GM04504 (cell line): ENCODE measurements at places on chromosomes 12 and 14.

GRCh38 chr12:84128117-84128991, 784.2 kb downstream of the SLC6A15 start:
- no peak for DNase-seq

- peak; percentile 20 for DNase-seq
Observed at GRCh38 chr12:88111074-88111652, 30.7 kb downstream of the CEP290 start.

DNA sequence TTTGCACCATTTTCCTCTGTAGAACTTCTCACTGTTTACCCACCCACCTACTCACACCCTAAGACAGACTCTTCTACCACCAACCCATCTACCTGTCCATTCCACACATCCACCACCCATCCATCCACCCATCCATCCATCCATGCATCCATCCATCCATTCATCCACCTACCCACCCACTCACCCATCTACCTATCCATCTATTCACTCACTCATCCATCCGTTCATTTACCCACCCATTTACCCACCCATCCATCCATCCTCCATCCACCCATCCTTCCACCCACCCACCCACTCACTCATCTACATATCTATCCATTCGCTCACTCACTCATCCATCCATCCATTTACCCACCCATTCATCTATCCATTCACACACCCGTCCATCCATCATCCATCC, 15.1 kb downstream of the PLBD2 start:
- DNase-seq, result no peak

DNA sequence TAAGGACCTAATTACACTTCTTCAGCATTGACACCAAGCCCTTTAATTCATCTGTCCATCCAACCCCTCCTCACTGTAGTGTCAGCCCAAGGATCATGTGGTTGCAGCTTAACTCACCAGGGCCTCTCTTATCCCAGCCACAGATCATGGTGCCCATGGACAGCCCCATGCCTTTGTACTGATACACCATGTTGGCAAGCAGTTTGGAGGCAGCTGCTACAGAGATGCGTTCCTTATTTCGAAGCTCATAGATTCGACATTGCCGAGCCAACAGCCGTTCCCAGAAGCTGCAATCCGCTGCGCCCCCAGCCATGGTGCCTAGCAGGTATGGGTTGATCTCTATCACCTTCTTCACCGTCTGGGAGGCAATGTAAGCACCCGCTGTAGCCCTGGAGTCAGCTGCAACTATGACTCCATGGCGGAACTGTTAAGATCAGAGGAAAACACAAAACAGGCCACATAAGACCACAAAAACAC, 1.4 kb downstream of the PSMB5 start:
- no peak for DNase-seq

GRCh38 chr12:1593174-1594005, 991 bp downstream of the FBXL14 start:
- DNase-seq, result no peak

GRCh38 chr14:101469382-101470247, 91.7 kb upstream of the DIO3 start:
- DNase-seq, result no peak

DNA sequence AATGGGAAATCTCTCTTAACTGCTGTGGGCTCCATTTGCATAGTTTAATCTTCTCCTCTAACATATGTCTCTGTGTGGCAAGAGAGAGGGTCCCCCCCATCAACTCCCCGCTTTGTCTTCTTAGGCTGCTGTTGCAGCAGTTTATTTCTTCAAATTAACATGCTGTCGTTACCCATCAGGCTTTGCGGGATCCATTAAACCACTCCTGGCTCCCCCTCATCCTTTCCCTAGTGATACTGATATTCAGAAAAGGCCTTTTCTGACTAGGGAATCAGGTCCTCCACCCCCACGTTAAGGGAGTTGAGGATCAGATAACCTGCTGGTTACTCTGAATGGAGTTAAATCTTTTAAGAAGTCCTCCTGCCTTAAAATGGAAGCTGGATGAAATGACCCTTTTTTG, 15.2 kb downstream of the GPR84 start:
- DNase-seq, result no peak

- DNase-seq, result no peak
Observed at GRCh38 chr12:93419388-93420034, 22.2 kb downstream of the UBE2N start.

DNA sequence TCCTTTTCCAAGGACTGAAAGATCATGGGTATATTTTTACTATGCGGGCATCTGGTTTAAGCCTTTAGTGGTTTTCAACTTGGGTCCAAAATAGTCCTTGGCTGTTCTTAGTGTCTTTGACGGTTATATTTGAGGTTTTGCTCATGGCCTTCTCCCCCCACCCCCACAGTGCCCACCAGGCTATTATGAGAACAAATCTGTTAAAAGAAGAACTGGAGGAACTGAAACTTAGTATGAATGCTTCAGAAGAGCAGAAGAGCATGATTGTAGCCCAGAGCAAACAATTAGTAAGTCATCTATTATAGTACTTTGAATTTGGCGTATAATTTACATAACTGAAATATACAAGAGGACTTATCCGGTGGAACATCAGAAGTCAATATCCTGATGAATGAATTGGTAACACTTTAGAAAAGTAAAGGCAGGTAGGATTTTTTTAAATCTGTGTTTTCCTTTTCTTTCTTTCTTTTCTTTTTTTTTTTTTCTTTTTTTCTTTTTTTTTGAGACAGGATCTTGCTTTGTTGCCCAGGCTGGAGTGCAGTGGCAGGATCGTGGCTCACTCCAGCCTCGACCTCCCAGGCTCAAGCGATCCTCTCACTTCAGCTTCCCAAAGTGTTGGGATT, 71.8 kb upstream of the BCAT1 start:
- no peak for DNase-seq

- DNase-seq, result no peak
Observed at GRCh38 chr12:92007787-92008186, 137.9 kb downstream of the BTG1 start.

DNA sequence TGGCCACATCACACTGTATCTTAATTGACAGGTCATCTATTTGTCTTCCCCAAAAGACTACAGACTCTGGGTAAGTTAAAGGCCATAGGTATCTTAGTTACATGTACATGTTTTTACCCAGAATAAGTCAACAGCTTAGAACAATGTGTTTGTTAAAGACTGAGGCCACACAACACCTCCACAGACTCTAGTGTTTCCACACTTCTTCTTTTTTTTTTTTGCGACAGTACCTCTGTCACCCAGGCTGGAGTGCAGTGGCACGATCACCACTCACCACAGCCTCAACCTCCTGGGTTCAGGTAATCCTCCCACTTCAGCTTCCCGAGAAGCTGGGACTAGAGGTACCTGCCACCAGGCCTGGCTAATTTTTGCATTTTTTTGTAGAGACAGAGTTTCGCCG, 1.3 kb downstream of the GPN3 start:
- no peak for DNase-seq

DNA sequence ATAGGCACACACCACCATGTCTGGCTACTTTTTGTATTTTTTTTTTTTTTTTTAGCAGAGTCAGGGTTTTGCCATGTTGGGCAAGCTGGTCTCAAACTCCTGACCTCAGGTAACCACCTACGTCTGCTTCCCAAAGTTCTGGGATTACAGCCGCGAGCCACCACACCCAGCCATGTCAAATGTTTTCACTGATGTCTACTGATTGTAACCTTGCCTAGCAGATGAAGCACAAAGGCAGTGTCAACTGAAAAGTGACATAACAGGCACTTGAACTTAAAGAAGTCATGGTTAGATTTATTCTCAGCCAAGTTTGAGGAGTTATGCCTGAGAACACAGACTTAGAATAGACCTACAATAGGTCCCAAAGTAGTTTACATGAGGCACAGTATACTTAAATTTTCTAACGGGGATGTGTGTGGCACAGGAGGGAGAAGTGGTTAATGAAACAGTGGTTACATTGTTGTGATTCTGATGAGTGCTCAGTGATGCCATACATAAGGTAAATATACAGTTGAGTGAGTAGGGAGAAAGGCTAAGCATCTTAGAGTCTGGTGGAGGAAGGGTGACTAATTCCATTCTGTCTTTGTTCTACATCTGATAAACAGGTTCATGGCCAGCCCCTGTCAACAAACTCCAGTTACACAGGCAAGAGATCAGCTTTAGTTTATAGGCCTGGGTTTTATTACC, 12.6 kb upstream of the RNASE4 start:
- DNase-seq, result no peak

DNA sequence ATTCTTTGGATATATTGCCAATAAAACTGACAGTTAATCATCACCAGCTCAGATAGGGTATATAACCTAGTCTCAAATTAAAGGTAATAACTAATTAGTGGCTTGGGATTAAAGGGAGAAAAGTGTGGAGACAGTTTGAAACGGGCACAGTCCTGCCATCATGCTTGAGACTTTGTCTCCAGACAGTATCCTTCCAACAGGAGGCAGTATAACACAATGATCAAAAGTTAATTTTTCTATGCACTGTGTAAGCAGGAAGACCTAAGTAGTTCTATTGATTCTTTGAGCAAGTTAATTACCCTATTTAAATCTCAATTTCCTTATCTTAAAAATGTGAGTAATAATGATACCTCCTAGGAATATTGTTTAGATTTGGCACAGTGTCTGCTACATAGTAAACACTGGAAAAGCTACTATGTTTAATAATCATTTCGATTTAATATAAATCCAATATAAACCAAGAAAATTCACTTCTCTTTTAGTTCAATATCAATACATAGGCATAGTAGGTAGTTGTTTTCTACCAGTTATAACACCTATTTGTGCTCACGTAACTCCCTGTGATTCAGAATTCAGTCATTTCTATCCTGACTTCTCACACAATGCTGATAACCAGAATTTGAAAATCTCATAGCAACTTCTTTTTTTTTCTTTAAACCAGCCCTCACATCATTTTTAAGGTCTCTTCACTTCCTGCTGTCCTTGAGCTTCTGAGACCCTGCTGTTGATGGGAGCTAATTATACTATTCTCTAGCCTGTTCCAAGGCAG, 53.7 kb downstream of the GALNT4 start:
- no peak for DNase-seq

GRCh38 chr12:80936642-80937390, 918 bp downstream of the LIN7A start:
- peak; percentile 24 for DNase-seq

DNA sequence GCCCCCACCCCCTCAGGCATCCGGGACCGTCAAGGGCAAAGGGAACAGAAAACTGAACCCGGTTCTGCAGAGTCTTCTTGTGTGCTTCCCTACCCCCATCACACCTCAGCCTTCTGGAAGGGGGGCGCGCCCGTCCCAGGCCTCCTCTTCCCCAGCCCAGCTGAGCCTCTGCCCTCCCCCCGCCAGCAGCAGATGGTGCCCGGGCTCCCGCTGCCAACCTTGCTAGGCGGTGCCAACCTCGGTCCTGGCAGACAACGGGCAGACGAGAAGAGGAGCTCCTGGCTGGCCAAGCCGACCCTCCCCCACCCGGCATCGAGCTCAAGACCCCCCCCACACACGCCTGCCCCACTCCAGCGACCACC, 8.7 kb downstream of the STAC3 start:
- no peak for DNase-seq

GRCh38 chr14:98949051-98949450, 322.9 kb downstream of the BCL11B start:
- no peak for DNase-seq

GRCh38 chr14:66623838-66624237, 115.9 kb downstream of the GPHN start:
- no peak for DNase-seq

DNA sequence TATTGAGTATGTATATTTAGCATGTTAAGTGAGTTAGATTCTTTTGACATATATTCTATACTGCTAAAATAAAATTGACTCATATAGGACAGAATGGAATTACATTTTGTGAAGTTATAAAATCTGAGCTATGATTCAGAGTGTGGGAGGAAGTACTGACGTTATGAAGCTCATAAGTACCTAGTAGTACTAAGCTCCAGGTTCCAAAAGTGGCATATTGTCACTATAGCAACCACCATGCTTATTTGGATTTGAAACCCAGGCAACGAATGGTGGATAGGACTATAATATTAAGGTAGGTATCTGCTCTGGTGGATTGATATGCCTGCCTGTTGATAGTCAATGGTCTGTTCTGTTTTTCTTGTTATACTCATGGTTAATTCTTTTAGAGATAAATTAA, 2.2 kb upstream of the FBXO33 start:
- DNase-seq, result no peak

DNA sequence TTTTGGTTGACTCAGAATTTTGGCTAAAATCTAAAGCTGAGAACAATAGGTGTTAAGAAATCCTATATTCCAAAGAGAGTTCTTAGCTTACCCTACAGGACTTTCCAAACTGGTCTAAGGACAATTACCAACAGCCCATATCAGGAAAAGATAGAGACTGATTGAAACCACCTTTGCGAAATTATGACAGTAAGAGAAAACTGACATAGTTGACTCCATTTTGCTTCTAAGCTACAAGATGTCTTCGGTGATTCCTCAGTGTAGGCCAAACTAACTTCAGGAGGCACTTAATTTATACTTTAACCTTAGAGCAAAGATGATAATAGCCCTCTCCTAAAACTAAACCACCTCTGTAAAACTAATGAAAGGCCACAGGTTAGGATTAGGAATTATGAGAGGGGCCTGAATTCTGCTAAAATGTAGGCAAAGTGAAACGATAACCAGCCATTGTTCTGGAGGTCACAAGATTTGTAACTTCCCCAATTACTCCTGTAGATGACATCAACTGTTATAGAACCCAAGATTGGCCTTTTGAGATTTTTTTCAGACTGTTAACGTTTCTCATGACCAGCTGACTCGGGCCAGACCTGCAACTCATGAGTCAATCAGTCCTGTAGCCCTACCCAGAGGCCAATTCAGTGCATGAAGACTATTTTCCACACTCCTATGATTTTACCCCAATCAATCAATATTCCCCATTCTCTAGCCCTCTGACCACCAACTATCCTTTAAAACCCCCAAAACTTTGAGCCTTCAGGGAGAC, 43.0 kb downstream of the KLRG1 start:
- no peak for DNase-seq

- no peak for DNase-seq
Observed at GRCh38 chr12:51823875-51824565, 24.5 kb downstream of the FIGNL2 start.

DNA sequence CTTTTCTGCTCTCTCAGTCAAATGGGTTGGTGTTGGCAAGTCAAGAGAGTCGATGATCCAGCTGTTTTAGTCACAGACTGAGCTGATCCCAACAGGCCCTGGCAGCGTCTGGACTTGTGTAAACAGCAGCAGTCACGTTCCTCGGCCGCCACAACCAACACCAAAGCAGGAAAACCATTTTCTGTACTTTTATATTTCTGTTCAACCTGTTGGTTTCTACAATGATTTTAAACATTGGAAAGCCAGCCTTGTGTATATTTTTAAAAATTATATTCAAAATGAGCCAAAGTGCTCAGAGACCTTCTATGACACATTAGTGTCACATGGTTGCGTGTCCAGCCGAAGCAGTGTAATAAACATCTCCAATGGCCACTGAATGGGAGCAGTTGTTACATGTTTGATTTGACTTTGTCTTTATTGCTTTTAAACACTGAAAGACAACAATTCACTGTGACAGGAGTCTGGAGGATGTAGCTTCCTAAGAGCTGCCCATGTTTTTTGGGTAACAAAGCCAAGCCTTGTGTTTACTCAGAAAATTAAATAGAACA, 5.9 kb upstream of the SIVA1 start:
- DNase-seq, result no peak
